CD8-positive, alpha-beta memory T cell (primary cell): ENCODE measurements at places on chromosomes 1 and 21. TPM values are rescaled to one million over a fixed set of nuclear protein-coding genes. Genes with fewer than 3 reads are reported as not detected.

- no peak overlapping the region for H3K4me3 ChIP-seq
- no peak for DNase-seq
- H3K36me3 ChIP-seq, result no peaks in the 10 kb centered on the region
Observed at GRCh38 chr1:51915951-51916350, 37.4 kb upstream of the NRDC start.

- no peaks in the 10 kb centered on the region for H3K27me3 ChIP-seq
- no peaks in the 10 kb centered on the region for H3K36me3 ChIP-seq
- peaks cover 20% of the 10 kb centered on the region for H3K4me1 ChIP-seq
- DNase-seq, result no peak
Observed at GRCh38 chr1:6625584-6626149, 999 bp downstream of the THAP3 start.

GRCh38 chr1:66316464-66317247 lies 217.3 kb upstream of the SGIP1 start:
- H3K27me3 ChIP-seq, result no peaks in the 10 kb centered on the region
- H3K36me3 ChIP-seq, result no peaks in the 10 kb centered on the region
- no peak overlapping the region for H3K4me3 ChIP-seq
- no peak overlapping the region for H3K27ac ChIP-seq
- peaks cover 5% of the 10 kb centered on the region for H3K4me1 ChIP-seq

- no peak overlapping the region for H3K27ac ChIP-seq
- no peak overlapping the region for H3K4me3 ChIP-seq
- no peaks in the 10 kb centered on the region for H3K27me3 ChIP-seq
- no peaks in the 10 kb centered on the region for H3K36me3 ChIP-seq
- no peaks in the 10 kb centered on the region for H3K4me1 ChIP-seq
Observed at GRCh38 chr1:57517587-57518374, 93.9 kb upstream of the DAB1 start.

The CLEC20A gene
- not detected for total RNA-seq

DNA sequence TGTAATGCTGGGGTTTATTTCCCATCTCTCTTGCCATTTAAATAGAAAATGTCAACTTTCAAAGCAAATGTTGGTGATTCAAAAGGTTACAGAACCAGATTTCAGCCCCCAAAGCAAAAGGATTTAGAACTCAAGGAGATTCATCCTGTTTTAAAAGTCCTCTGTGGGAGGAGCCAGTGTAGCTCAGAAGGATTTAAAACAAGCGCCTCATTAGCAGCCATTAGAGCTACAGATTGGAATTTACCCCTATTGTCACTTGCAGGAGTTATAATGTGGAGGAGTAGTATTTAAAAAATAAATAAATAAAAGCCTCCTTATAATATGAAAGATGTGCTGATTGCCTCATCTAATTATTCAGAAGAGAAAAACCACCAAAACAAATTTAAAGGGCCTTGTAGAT lies 107.8 kb downstream of the LAMC2 start:
- H3K4me3 ChIP-seq, result no peak overlapping the region
- no peaks in the 10 kb centered on the region for H3K36me3 ChIP-seq
- H3K4me1 ChIP-seq, result no peaks in the 10 kb centered on the region
- no peaks in the 10 kb centered on the region for H3K27me3 ChIP-seq
- DNase-seq, result no peak
- H3K27ac ChIP-seq, result no peak overlapping the region

GRCh38 chr1:248886237-248886895 lies 19.7 kb upstream of the PGBD2 start:
- no peaks in the 10 kb centered on the region for H3K4me1 ChIP-seq
- no peaks in the 10 kb centered on the region for H3K36me3 ChIP-seq
- DNase-seq, result no peak

DNA sequence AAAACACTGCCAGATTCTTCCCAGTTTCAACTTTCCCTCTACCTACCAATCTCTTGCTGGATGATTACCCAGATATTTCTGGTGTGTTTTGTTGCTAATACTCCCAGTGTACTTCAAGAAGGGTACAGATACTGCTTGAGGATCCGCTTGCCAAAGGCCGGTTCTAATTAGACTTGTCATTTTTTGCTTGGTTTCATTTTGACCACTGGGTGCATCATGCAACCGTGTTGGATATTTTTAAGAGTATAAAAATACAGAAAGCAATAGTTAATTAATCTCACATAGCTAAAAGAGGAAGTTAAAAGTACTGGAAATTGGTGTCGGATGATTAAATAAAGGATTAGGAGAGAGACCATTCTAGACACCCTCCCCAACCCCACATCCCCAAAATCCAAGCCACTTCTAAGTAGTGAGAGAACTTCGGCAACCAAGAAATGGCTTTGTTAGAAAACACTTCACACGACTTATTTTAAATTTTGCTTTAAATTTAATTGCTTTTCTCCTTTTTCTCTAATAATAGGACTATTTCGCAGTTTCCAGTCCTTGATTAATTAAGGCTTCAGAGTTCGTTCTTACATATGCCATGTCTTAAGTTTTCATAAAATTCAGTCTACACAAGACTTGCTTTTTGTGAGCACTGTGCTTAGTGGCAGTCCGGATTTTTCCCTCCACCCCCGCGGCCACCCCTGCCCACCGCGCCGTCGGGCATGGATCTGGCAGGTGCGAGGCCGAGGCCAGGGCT lies 2.5 kb upstream of the CDKN2C start:
- H3K27me3 ChIP-seq, result no peaks in the 10 kb centered on the region
- H3K4me3 ChIP-seq, result peak overlapping the region; percentile 92
- H3K36me3 ChIP-seq, result no peaks in the 10 kb centered on the region
- peak overlapping the region; percentile 90 for H3K27ac ChIP-seq
- H3K4me1 ChIP-seq, result peaks cover 17% of the 10 kb centered on the region

The RAD54L gene
- 53.7 TPM for total RNA-seq

DNA sequence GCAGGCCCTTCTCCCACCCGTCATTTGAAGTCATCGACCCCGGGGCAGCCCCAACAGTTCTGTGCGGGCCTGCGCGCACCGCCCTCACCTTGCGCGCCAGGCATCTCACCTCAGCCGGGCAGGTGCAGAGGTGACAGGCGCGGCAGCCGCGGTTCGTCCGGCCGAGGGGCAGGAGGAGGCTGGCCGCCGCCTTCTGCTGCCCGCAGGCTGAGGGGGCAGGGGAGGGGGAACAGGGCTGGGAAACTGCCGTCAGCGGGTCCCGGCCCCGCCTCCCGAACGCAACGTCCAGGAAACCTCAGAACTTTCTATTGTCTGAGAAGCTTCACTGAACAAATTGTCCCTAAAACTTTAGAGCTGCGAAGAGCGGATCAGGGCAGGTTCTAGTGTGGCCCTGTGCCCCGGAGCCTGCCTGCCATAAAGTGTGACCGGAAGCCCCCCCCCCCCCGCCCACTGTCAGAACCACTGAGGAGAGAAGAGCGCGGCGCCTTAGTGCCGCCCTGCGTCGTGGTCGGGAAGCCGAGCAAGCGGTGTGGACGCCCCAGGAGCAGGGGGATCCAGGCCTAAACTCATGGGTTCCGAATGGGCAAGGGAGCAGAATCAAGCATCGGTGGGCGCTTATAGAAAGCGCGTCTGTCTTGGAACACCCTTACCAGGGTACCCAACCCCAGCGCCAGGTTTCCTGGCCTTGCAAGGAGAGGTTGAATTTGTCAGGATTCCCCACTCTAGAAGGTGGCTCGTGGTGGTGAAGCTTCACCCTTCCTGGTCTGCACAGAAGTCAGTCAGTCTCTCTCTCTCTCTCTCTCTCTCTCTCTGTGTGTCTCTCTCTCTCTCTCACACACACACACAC lies 13.3 kb upstream of the TBX15 start:
- DNase-seq, result no peak
- H3K27ac ChIP-seq, result no peak overlapping the region
- no peak overlapping the region for H3K4me3 ChIP-seq
- H3K36me3 ChIP-seq, result no peaks in the 10 kb centered on the region
- H3K4me1 ChIP-seq, result no peaks in the 10 kb centered on the region
- peaks cover 49% of the 10 kb centered on the region for H3K27me3 ChIP-seq

The DCDC2B gene
- not detected for total RNA-seq

DNA sequence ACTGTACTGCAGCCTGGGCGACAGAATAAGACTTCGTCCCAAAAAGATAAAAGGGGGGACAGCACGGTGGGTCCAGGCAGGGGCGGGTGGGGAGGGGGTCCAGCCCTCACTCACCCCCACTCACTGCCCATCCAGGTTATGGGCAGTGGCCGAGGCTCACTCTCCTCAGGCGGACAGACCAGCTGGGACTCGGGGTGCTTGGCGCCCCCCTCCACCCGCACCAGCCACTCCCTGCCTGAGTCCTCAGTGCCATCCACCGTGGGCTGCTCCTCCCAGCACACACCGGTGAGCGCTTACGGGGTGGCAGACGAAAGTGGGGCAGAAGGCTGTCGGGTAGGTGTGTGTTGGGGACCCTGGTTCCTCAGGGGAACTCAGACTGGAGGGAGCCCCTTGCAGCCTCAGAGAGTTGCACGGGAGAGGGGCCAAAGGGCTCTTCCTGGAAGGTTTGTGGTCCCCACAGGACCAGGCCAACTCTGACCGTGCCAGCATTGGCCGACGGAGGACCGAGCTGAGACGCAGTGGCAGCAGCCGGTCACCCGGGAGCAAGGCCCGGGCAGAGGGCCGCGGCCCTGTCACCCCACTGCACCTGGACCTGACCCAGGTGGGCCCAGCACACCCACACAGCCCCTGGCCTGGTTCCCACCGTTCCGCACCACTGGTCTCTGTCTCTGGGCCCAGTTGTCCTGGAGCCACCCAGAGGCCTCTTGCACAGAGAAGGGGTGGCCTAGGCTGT lies 6.6 kb downstream of the PLEKHN1 start:
- H3K4me3 ChIP-seq, result no peak overlapping the region
- H3K27me3 ChIP-seq, result peaks cover 6% of the 10 kb centered on the region
- no peaks in the 10 kb centered on the region for H3K36me3 ChIP-seq
- no peak overlapping the region for H3K27ac ChIP-seq
- peaks cover 4% of the 10 kb centered on the region for H3K4me1 ChIP-seq

DNA sequence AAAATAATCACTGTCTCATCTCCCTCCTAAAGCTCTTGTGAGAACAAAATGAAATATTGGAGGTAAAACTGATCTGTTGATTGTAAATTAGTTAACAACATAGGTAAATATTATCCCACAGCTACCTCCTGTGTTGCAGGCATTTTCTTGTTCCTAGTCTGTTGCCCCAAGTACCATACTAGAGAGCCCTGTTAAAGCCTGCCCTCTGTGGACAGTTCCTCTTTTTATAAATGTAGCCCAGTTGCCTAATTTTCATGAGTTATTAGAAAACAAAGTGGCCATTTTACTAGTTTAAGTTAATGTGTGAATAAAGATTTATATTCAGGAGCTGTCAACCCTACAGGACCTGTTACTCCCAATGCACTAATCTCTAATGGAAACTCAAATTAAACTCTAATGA lies 180.0 kb upstream of the KCND3 start:
- no peak overlapping the region for H3K4me3 ChIP-seq
- no peaks in the 10 kb centered on the region for H3K4me1 ChIP-seq
- no peaks in the 10 kb centered on the region for H3K36me3 ChIP-seq
- H3K27ac ChIP-seq, result no peak overlapping the region
- H3K27me3 ChIP-seq, result no peaks in the 10 kb centered on the region

GRCh38 chr21:25421321-25422028 lies 185.8 kb downstream of the MRPL39 start:
- DNase-seq, result peak; percentile 40
- no peak overlapping the region for H3K27ac ChIP-seq
- no peak overlapping the region for H3K4me3 ChIP-seq
- H3K36me3 ChIP-seq, result no peaks in the 10 kb centered on the region

DNA sequence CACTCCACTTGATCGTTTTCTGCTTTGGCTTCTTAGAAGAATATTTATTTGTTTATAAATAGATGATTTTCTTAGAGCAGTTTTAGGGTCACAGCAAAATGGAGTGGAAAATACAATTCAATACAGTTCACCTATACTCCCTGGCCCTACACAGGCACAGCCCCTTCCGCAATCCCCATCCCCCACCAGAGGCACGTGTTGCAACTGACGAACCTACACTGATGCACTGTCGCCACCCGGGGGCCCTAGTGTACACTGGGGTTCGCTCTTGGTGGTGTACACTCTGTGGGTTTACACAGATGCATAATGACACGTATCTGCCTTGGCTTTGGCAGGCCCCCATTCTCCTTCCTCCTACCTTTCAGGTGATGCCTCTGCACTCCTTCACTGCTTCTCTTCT lies 8.0 kb downstream of the ECHDC2 start:
- H3K4me1 ChIP-seq, result no peaks in the 10 kb centered on the region
- no peak for DNase-seq
- H3K36me3 ChIP-seq, result no peaks in the 10 kb centered on the region
- H3K27ac ChIP-seq, result no peak overlapping the region
- no peak overlapping the region for H3K4me3 ChIP-seq

GRCh38 chr1:108512239-108513043 lies 47.5 kb upstream of the EEIG2 start:
- H3K27me3 ChIP-seq, result no peaks in the 10 kb centered on the region
- H3K27ac ChIP-seq, result no peak overlapping the region
- no peak overlapping the region for H3K4me3 ChIP-seq
- no peaks in the 10 kb centered on the region for H3K4me1 ChIP-seq
- no peaks in the 10 kb centered on the region for H3K36me3 ChIP-seq
- DNase-seq, result peak; percentile 48
